ENCODE measurements at places on chromosomes 12 and 14.

DNA sequence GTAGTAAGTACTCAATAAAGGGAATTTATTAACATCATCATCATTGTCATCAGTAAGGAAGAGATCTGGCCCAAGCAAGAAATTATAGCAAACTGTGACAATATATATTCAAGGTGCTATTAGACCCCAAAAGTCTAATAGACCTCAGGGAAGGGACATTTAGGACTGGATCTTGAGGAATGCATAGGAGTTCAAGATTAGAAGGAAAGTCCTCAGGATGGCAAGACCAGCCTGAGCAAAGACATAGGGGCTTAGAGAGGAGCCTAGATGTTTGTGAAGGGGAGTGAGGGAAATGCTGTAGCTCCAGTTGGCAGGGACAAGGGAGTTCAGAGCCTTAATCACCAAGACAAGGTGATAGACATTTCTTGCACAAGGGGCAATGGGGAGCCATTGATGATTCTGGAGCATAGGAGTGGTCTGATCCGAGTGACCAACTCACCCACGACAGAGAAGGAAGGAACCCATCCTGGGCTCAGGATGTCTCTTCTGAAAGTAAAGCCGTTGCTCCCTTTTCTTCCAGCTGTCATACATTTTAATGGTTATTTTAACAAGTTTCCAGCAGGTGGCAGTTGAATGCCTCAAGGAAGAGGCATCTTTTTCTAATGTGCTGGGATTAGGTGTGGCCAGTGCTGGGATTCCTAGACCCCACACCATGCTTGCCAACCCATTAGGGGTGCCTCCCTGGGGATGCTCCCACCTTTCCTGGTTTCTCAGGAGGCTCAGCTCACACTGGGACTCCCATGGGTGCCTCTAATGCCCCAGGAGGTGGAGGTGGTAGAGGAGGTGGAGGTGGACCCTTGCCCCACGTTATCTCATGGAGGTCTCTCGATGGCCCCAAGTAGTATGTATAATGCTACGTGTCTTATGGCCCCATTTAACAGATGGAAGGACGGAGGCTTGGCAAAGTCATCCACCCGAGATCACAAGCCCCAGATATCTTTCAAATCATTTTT is 37.8 kb downstream of the PHETA1 start:
- DNase-seq, result no peak

- DNase-seq, result no peak
Measured at GRCh38 chr14:37411079-37411735, 183.8 kb downstream of the FOXA1 start.

- no peak for DNase-seq
Measured at GRCh38 chr14:71550367-71550766, 381.9 kb upstream of the RGS6 start.

GRCh38 chr12:26374934-26375680 is 179.7 kb downstream of the SSPN start:
- DNase-seq, result no peak

GRCh38 chr14:65237941-65238340 is 135.6 kb upstream of the MAX start:
- DNase-seq, result no peak

GRCh38 chr14:90569606-90570387 is 173.0 kb downstream of the CALM1 start:
- no peak for DNase-seq

- no peak for DNase-seq
Measured at GRCh38 chr12:6437586-6437985, 7.2 kb upstream of the CD27 start.

- no peak for DNase-seq
Measured at GRCh38 chr12:55829967-55830600, 697 bp upstream of the DNAJC14 start.

DNA sequence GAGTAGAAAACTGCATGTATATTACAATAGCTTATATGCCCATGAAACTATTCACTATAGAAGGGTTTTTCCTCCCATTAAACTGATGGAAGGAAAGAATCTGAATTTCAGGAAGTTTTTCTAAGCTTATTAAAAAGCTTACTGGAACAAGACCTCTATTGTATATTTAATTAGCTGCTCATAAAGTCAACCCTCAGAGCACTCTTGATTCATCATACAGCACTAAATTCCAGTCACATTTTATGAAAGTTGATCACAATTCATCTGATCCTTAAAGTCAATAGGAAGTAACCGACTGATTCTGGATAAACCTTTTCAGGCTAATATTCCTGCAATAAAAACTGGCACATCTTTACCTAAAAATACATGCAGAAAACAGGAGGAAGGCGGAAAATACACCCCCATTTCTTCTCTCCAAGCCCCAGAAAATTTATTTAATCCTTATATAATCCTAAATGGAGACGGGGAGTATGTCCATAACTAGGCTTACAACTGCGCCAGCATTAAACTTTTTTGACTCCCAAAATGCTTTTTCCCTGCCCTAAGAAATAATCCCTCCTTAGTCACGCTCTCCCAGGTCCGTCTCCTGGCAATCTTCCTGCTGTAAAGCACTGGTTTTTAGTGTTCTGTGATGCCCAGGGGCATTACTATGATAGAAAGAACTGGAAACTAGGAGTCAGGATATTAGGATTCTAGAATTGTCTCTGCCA is 35.3 kb downstream of the DICER1 start:
- no peak for DNase-seq

- DNase-seq, result no peak
Measured at GRCh38 chr12:124786061-124786964, 77.4 kb downstream of the SCARB1 start.

- DNase-seq, result no peak
Measured at GRCh38 chr12:120362516-120363273, 6.3 kb downstream of the MSI1 start.

DNA sequence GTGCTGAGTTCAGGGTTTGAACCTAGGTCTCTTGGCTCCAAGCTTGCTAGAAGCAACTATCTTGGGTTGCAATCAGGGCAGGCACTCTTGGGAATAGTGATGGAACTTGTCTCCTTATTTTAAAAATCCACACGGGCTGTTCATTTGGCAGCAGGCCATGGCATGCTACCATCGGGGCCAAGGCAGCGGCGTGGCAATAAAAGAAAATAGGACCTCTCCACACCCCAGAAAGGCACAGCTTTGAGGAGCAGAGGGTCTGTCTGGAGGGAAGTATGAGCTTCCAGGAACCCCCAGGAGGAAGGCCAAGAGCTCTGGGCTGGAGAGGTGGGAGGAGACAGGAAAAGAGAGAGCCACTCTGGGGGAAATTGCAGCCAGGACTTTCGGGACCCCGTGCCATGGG is 15.3 kb downstream of the RPS6KL1 start:
- no peak for DNase-seq

Measured in activated T-cell treated with anti-CD3 and anti-CD28 coated beads for 4 hours (primary cell).